Heart right ventricle (tissue), 16 donors: ENCODE measurements at places on chromosomes 1 and 21. TPM values are rescaled to one million over a fixed set of nuclear protein-coding genes. Genes with fewer than 3 reads are reported as not detected.
A peak's percentile ranks its signal among the peaks of the same experiment; 100 is the strongest.

DNA sequence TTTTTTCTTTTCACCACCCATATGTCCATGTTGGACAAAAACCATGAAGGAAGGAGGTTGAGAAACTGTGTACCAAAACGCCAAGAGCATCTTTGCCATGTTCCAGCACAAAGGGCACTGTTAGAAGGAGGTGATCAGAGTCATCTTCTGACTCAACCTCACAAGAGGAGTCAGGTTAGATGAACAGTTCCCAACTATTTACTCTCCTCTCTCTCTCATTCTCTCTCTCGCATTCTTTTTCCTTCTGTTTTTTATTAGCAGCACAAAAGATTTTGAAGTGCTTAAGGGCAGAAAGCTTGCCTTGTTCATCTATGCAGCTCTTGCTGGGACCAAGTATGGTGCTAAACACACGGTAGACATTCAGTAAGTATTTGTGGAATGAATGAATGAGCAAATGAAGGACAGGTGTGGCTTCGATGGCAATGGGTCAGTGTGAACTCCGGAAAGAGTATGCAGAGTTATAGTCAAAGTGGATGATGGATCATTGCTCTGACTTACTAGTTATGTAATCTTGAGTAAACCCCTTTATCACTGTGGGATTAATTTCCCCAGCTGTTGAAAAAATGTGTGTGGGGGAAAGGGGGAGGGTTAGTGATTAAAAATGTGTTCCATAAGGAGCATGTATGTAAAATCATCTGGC lies 33.9 kb downstream of the DDR2 start:
- no peak for DNase-seq

TMEM54 gene
- 22.5 TPM for total RNA-seq

GRCh38 chr21:15763359-15763758 lies 33.6 kb downstream of the USP25 start:
- DNase-seq = no peak

GRCh38 chr1:96357141-96357765 lies 364.3 kb upstream of the PTBP2 start:
- no peak for DNase-seq

GRCh38 chr1:7915826-7916500 lies 24.7 kb downstream of the TNFRSF9 start:
- no peak for DNase-seq

- no peak for DNase-seq
Measured at GRCh38 chr1:78549331-78549730, 58.6 kb downstream of the PTGFR start.

DNA sequence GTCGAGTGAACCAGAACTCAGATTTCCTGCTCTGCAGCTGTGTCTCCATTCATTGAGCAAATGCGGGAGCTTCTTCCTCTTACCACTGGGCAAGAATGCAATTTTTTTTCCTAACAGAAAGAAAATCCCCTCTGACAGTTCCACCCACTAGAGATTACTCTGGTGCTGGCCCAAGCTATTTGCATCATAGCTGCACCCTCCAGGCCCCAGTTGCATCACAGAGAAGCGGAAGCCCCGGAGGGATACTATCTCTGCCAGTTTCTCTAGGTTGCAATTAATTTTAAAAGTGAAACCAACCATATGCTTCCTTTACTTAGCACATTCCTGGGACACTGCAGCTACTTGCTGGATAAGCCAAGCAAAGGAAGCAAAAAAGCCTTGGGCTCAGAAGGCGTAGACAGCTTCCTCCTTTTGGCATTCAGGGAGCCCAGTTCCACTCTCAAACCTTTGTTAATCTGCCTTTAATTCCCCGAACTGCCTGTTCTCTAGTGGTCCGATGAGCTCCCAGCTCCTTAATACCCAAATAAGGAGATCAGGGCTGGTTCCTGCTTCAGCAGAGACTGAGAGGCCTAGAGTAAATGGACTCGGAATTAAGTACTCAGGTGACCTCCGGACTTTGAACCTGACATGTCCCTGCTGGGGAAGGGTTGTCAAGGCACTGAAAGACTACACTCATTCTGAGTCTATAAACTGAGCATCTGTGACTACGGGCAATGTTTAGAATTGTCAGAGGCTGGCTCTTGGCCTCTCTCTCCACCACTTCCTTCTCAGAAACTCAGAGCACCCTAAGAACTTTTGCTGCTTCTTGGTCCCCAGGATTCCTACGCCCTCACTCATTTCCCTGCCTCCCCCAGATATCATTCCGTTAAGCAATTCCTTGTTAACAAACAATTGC lies 72.5 kb upstream of the TNFSF18 start:
- peak; percentile 48 for DNase-seq

LEFTY1 gene
- 0.15 TPM for total RNA-seq

GRCh38 chr1:153057375-153057774 lies at the start of gene SPRR2A:
TSS of gene SPRR2A (minus strand) at chr1:153057512. CDS start at chr1:153056735, 777 bp downstream.
- DNase-seq = no peak

DNA sequence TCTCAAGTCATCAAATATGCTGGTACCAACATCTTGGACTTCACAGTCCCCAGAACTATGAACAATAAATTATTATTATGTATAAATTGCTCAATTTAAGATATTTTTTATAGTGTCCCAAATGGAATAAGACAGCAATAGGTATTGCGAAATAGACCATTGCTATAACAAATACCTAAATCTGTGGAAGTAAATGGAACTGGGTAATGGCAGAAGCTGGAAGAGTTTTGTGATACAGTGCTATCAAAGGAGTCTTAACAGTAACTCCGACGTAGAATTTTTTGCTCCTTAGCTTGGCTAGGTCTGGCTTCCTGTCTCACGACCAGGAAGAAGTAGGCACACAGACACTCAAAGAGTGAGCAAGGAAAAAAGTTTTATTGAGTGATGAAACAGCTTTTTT lies 1791.5 kb downstream of the PLA2G4A start:
- DNase-seq = no peak

GRCh38 chr1:9909234-9910046 lies 629 bp downstream of the CTNNBIP1 start:
- DNase-seq = no peak

GRCh38 chr1:209647156-209647555 lies 5.1 kb downstream of the LAMB3 start:
- no peak for DNase-seq

DNA sequence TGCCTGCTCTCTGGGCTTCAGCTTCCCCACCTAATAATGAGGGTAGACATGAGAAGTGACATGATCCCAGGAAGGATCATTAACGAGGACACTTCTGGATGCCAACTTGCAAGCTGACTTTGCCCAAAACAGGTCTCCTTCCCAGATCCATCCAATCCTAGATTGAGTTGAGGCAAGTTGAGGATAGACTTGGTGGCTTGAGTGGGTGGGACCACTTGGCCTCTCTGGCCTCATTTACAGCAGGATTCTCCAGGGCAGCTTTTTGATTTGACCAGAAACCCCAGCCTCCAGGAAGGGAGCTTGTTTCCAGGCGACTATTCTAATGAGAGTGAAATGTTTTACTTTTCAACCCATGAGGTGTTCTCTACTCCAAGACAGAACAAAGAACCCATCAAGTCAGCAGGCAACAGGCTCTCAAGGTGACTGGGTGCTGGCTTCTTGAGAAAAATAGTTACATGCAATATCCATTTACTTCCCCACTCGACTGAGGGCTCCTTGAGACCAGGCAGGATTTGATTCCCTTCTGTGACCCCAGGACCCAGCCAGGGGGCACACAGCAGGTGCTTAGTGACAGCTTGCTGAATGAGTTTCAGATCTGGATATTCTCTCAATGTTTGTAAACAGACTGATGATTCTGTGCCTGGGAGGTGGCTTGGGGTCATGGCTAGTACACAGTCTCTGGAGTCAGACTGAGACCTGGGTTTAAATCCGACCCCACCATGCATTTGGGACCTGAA lies 128.2 kb downstream of the DMRTB1 start:
- DNase-seq = no peak

GRCh38 chr1:102183711-102184110 lies 187.0 kb upstream of the OLFM3 start:
- no peak for DNase-seq

- no peak for DNase-seq
Measured at GRCh38 chr1:216710055-216710454, 13.2 kb downstream of the ESRRG start.

GRCh38 chr1:107514841-107515240 lies 374.0 kb downstream of the NTNG1 start:
- no peak for DNase-seq

LCE3D gene
- not detected for total RNA-seq

DNA sequence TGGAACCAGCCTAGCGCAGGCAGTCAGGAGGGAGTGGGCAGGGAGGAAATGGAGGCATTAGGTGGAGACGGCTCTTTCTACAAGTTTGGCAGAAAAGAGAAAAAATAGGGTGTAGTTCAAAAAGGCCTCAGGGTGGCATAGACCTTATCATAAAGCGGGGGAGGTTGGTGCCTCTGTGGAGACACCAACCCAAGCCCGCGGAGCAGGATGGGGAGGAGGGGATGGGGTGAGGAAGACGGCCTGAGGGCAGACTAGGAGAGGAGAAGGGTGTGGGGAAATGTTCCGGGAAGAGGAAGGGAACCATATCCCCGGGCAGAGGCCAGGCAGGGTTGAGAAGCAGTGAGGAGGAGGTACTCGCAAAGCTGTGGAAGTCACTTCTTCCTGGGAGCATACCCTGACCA lies 17.4 kb upstream of the SHE start:
- no peak for DNase-seq

CD34 gene
- 65.0 TPM for total RNA-seq

SPRR2D gene
- total RNA-seq = not detected

KCNJ9 gene
- 0.09 TPM for total RNA-seq

KCNC4 gene
- total RNA-seq = 12.2 TPM

DNA sequence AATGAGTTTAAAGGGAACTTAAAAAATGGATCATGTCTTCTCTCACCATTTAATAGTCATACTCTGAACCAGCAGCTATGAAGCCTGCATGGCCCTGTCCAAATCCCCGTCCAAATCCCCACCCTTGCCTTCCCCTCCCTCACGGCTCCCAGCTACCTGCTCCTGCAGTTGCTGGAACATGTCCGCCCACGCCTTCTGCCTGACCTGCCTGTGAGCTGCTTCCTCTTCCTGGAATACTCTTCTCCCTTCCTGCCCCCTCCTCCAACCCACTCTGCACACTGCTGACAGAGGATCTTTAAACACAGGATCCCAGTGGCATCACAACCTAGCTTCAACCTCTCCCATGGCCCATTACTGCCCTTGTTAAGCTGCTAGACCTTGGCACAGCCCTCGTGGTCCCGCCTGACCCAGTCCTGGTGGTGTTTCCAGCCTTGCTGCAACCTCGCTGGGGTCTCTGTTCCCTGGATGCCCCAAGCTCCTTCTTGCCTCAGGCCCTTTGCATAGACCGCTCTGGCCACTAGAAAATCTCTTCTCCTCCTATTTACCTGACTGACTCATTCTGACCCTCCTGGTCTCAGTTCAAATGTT lies 118.3 kb downstream of the PTPRU start:
- no peak for DNase-seq

DNA sequence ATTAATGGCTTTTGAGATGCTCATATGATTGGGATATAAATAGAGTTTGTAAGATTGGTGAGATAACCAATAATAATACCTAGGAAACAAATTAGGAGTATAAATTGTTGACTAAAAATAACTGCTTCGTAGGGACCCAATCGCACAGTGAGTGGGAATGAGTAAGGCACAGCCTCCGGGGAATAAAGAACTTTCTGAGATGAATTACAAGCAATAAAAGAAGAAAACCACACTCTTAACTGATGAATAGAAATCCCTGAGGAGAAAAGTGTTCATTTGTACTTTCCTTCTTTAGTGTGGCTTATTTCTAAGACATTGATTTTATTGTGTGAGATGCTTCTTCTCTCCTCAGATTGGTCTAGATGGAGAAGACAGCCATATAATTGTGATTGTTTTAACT lies 443.4 kb upstream of the PRMT6 start:
- no peak for DNase-seq

DNA sequence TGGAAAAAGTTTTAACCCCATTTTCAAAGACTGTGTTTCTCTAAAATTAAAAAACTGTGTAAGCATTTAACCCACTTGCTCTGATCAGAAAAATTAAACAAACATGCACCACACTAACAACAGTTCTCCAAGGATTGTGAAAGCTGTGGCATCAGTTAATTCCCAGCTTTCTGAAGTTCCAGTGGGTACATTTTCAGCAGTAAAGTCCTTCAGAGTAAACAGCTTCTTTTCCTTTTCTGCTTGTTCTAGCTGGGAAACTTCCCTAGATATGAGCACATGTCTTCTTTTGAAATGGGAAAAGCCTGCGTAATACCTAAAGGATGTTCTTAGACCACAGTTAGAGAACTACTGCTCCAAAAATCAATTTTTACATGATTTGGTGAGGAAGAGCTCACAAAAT lies 11.1 kb downstream of the PRRX1 start:
- no peak for DNase-seq

DNA sequence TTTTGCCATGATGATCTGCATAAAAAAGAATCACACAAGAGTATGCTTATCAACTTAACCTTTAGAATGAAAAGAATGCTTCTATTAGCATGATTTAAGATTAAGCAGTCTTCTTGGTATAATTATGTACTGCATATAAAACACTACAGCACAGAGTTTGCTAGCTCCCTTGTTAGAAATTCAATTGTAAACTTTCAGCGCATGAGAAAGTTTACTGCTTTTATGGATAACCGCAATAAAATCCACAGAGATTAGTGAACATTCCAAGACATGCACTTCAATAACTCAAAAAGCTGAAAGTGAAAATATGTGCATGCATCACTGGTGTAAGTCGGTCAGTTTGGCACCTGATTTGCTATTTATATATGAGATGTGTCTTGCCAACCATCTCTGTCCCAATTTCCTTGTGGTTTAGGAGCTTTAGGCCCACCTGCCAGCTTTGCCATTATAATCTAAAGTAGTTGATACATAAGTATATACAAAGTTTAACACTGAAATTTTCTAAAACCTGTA lies 16.9 kb downstream of the CCT8 start:
- DNase-seq = no peak

FOXD2 gene
- not detected for total RNA-seq

GRCh38 chr1:195714248-195714647 lies 894.0 kb downstream of the KCNT2 start:
- DNase-seq = no peak

GRCh38 chr1:76666499-76666898 lies 200.8 kb upstream of the ST6GALNAC5 start:
- peak; percentile 9 for DNase-seq

DNA sequence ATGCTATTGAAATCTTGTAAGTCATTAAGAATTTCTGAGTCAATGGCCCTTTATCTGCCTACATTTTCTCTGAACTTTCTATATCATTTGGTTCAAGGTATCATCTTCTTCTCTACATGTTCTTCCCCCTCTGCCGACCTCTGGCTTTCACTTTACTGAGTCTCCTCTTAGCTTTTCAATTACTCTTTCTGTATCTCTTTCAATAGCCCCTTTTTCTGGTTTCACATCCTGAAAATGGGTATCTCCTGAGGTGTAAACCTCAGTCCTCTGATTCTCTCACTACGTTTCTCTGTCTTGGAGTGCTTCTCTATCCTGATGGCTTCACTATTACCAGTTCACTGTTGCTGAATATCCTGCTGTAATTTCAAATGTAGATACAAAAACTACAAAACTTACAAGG lies 98.9 kb downstream of the LYST start:
- no peak for DNase-seq

- no peak for DNase-seq
Measured at GRCh38 chr1:90370686-90371447, 346.2 kb downstream of the BARHL2 start.

- no peak for DNase-seq
Measured at GRCh38 chr1:223345720-223346119, 18.3 kb downstream of the SUSD4 start.
